Right atrium auricular region (tissue), 2 donors: ENCODE measurements at places on chromosomes 1 and 21.

DNA sequence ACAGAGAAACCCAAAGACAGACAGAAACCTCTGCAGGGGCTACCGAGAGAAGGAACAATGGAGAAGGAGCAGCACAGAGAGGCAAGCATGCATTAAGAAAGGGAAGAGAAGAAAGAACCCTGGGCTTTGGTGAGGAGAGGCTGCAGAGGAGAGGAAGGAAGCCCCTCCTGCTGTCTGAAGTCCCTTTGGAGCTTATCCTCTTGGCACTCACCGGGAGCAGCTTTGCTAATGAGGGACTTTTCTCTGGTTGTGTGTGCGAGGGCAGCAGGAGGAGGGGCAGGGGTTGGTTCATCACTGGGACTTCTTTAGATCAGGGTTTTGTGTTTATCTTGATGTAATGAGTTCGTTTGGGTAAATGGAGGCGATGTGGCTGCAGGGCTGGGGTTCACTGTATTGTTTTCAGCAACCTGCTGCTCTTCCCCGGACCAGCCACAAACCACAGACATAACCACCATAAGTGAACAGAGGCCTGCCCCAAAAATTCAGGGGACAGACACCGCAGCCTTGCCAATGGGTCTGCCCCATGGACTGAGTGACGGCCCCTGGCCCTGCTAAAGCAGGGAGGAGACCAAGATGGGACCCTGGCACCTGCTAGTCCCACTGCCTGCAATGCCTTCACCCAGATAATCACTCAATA lies 100.6 kb downstream of the KCND3 start:
- DNase-seq: no peak

DNA sequence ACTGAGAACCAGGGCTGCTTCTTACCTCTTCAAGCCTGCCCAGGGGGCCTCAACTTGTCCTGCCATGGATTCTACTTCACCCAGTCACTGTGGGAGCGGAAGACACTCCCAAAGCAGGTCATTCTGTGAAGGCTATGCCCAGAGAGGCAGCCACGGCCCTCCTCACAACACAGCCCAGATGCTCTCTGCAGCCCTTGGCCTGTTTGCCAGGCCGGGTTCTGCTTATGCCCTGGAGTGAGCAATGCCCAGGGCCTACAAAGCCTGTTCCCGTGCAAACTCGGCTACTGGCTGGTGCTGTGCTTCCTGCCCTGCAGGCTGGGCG lies 33.8 kb upstream of the SLC30A1 start:
- DNase-seq: no peak

- DNase-seq: peak; percentile 56
These were observed 15.9 kb upstream of the IFNAR1 start for GRCh38 chr21:33308586-33309490.

GRCh38 chr21:37380349-37381323 lies 14.1 kb downstream of the DYRK1A start:
- DNase-seq: no peak

DNA sequence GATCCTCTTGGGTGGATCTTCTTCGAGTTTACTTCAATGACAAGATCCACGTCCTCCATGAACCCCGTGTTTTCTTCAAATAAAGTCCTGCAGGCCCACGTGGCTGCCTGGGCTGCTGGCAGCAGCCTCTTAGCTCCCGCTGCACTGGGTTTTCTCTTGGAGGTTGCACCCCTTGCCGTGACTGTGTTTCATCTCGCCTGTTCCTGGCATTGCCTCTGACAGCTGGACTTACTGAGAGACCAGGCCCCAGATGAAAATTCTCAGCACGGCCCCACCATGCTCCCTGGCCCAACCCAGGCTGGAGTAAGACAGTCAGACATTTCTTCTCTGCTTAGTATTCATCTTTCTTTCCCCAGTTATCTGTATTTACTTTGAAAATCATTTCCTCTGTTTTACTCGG lies 274.8 kb upstream of the RUNX1 start:
- peak; percentile 74 for DNase-seq

- DNase-seq: no peak
These were observed 2.9 kb downstream of the FAM177B start for GRCh38 chr1:222739929-222740328.

DNA sequence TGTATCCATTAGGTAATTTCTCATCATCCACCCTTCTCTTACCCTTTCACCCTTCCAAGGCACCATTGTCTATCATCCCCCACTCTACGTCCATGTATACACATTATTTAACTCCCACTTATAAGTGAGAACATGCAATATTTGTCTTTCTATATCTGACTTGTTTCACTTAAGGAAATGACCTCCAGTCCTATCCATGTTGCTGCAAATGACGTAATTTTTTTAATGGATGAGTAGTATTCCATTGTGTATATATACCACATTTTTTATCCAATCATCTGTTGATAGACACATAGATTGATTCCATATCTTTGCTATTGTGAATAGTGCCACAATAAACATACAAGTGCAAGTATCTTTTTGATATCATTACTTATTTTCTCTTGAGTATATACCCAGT lies 322.9 kb upstream of the CXADR start:
- no peak for DNase-seq

GRCh38 chr1:119720866-119721440 lies 9.2 kb downstream of the PHGDH start:
- DNase-seq: no peak

GRCh38 chr1:167661527-167662426 lies 31.7 kb downstream of the RCSD1 start:
- DNase-seq: no peak

DNA sequence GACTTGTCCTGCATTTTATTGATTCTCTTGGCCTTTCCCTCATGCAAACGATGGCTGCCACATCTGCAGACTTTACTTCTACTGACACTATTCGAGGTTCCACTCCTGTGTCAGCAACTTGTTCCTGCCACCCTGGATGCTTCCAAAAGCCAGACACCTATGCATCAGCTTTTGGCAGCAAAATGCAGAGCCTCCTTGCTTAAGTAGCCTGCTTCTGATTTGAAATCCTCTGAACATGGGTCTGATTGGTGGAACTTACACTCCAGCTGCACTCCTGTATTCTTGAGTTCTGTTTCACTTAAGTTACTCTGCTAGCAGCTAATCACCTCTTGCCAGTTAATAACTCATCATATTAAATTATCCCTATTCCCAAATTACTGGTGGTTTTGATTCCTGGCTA lies 152.1 kb upstream of the FMN2 start:
- no peak for DNase-seq

GRCh38 chr1:228334954-228335353 lies 71.7 kb downstream of the TRIM11 start:
- DNase-seq: no peak

- no peak for DNase-seq
These were observed 45.0 kb downstream of the XCL1 start for GRCh38 chr1:168621356-168621755.

- DNase-seq: no peak
These were observed 590.3 kb downstream of the USP25 start for GRCh38 chr21:16320110-16320509.

- DNase-seq: no peak
These were observed 103.2 kb upstream of the ZNF644 start for GRCh38 chr1:91124989-91125417.

DNA sequence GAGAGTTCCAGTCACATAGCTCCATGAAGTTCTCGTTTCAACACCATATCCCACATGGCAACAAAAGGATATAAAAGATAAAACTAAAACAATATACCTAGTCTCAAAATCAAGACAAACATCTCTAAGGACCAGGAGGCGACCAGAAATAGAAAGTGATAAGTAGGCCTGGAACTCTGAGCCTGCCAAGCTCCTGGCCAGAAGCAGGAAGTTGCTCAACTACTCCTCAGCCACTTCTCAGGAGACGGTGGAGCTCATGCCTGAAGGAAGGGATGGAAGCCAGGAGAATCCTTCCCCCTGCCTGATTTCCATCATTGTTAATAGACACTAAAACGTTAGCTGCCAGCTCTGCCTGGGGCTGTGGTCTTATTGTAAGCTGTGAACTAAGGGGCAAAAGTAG lies 94.7 kb downstream of the DISP1 start:
- DNase-seq: no peak

GRCh38 chr1:47181955-47182675 lies 7.7 kb downstream of the PDZK1IP1 start:
- DNase-seq: no peak

DNA sequence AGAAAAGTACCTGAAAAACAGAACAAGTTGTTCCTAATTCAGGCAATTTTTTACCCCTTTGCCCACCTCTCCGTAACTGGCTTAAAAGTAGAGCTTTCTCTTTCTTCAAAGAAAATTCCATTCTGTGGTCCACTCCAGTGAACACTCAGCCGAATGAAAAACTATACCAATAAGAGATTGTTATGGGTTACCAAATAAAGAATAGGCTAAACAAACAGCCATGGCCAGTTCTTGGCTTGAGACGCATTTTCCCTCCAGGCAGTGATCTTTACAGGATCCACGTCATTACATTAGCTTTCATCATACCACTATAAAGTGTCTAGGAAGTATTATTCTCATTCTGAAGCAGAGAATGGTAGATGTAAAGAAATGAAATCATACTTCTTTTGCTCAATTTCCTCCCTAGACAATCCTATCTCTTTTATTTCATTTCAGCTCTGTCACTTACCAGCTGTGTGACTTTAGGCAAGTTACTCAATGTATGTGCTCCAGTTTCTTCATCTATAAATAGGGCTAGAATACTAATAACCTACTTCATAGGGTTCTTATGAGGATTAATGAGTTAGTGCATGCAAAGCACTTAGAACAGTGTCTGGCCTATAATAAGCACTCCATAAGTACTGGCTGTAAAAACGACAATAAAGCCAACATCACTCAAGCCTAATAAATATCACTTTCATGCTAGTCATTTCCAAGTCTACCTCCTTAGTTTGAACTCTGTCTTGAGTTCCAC lies 26.5 kb upstream of the TRIM45 start:
- DNase-seq: no peak

- no peak for DNase-seq
These were observed 62.1 kb downstream of the LRRN2 start for GRCh38 chr1:204623365-204623893.

DNA sequence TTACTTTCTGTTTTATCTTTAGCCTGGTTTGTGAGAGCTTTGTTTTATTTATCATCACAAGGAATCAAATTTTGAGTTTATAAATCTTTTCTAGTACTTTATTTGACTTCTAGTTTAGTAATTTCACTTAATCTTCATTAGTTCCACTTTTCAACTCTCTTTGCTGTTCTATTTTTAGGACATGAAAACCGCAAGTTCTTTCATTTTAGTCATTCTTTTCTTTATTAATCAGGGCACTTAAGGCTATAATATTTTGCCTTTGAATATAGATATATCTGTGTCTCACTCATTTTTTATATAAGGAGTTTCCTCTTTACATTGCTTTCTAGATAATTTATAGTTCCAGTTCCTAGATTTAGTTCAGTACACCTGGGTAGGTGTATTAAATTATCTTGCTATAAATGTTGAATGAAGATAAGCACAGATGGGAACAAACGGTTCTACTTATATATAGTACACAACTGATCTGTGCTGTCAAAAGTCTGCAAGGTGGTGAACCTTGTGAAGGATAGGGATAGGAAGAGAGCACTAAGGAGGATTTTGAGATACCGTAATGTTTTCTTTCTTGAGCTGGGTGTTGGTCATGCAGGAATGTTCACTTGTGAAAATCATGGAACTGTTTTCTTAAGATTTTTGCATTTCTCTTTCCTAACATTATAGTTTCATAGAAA lies 402.3 kb downstream of the RYR2 start:
- no peak for DNase-seq

- no peak for DNase-seq
These were observed 6.1 kb upstream of the HP1BP3 start for GRCh38 chr1:20793236-20793635.

DNA sequence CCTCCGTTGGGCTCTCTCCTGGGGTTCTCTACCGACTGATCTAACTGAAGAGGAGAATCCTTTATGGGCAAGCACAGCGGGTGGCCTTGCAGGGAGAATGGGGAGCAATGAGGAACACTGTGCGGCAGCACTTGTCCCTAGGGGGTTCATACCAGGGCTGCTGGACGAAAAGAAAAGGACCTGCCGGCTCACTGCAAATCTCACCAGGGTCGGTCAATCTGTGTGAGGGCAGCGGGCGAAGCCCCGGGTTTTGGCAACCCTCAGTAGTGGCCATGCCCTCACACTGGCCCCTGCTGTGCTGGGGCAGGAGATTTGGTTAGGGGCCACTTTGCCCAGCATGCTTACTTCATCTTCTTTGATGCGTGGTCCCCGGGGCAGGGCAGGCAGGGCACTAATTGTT lies 5.9 kb downstream of the LHX9 start:
- no peak for DNase-seq

DNA sequence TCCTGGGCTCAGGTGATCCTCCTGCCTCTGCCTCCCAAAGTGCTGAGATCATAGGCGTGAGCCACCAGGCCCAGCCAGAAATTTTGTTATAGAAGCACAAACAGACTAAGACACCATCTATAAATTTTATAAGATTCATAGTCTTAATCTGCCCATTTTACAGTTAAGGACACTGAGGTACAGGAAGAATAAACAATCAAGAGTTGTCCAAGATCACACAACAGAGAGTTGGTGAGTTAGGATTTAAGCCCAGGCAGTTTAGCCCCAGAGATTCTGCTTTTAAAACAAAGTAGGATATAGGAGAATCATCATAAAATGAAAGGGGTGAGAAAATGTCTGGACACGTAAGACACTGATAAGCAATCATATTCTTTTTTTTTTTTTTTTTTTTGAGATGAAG lies 6.8 kb downstream of the TEX46 start:
- DNase-seq: no peak

DNA sequence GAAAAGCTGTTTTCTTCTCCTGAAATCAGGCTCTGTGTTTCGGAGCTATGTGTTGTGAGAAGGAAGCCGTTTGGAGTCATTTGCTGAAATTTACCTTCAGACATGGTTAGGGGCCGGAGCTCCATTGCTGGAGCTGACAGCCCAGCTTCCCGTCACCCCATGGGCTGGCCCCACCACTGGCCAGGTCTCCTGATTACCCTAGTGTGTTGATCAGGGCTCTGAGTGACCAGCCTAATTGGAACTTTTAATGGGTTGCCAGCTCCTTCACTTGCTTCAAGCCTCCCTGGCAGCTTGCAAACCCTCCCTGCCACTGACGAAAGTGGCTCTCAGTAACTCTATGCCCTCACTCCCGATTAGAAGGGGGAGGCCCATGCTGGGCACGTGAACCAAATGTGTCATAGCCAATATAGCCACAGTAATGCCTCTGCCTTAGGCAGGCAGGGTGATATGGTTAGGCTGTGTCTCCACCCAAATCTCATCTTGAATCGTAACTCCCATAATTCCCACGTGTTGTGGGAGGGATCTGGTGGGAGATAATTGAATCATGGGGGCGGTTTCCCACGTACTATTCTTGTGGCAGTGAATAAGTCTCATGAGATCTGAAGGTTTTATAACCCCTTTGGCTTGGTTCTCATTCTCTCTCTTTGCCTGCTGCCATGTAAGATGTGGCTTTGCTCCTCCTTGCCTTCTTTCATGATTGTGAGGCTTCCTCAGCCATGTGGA lies 224.1 kb downstream of the TRABD2B start:
- DNase-seq: no peak

GRCh38 chr1:232484856-232485255 lies 145.1 kb downstream of the SIPA1L2 start:
- no peak for DNase-seq
